Left forelimb (tissue), 1 donor: ENCODE measurements at places on chromosomes 7 and 10.

GRCh38 chr10:117135026-117135372 is 3.1 kb downstream of the VAX1 start:
- DNase-seq: no peak

GRCh38 chr7:30162622-30163124 is 27.9 kb downstream of the MTURN start:
- no peak for DNase-seq

DNA sequence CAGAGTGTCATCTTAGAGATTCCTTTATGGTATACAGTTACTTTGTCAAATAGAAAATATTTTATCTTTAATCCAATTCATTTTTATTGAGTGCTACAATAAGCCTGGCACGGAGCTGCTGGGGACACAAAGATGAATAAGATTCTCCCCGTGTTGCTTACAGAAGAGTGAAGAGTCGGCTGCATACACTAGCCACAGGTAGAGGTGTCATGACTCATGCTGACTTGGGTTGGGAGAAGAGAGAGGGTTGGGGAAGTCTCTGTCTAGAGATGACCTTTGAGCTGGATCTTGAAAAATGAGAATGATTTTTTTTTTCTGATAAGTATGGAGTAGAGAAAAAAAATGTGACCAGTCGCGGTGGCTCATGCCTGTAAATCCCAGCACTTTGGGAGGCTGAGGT is 289.9 kb upstream of the CELF2 start:
- DNase-seq: no peak

- no peak for DNase-seq
These were observed 128.0 kb upstream of the CALN1 start for GRCh38 chr7:72540106-72540611.
